M059J (cell line): ENCODE measurements at places on chromosomes 1 and 21. TPM values are rescaled to one million over a fixed set of nuclear protein-coding genes. Genes with fewer than 3 reads are reported as not detected.

TMEM240 gene
- 0.15 TPM in 1 of 2 replicates, not detected in the other for total RNA-seq

CACNA1S gene
- total RNA-seq = not detected in 2 replicates

SGIP1 gene
- total RNA-seq = 3.9 and 5.8 TPM in 2 replicates

MROH9 gene
- total RNA-seq = not detected in 2 replicates

A3GALT2 gene
- not detected in 2 replicates for total RNA-seq

NR5A2 gene
- total RNA-seq = 0.10 and 0.47 TPM in 2 replicates

CAMTA1 gene
- total RNA-seq = 219 and 225 TPM in 2 replicates

ILDR2 gene
- total RNA-seq = 6.9 and 21.5 TPM in 2 replicates

SELENBP1 gene
- total RNA-seq = 2.6 and 4.5 TPM in 2 replicates

UMODL1 gene
- not detected in 2 replicates for total RNA-seq

MUL1 gene
- 38.3 and 48.8 TPM in 2 replicates for total RNA-seq

RAB25 gene
- total RNA-seq = not detected in 2 replicates

FAM167B gene
- 0.20 and 1.4 TPM in 2 replicates for total RNA-seq

C1orf185 gene
- total RNA-seq = not detected in 2 replicates

BEST4 gene
- 0.05 and 0.57 TPM in 2 replicates for total RNA-seq

TNFSF4 gene
- total RNA-seq = 14.6 and 14.7 TPM in 2 replicates

CCNL2 gene
- total RNA-seq = 29.9 and 35.2 TPM in 2 replicates

MSH4 gene
- total RNA-seq = not detected in 2 replicates

IFI44L gene
- 500 and 556 TPM in 2 replicates for total RNA-seq

SELL gene
- 0.15 TPM in 1 of 2 replicates, not detected in the other for total RNA-seq

SETD4 gene
- 16.7 and 20.1 TPM in 2 replicates for total RNA-seq

TAL1 gene
- total RNA-seq = not detected in 2 replicates

KRTAP10-6 gene
- not detected in 2 replicates for total RNA-seq

OR2L8 gene
- not detected in 2 replicates for total RNA-seq

SPRR3 gene
- total RNA-seq = not detected in 2 replicates

TTC24 gene
- not detected in 2 replicates for total RNA-seq

PPOX gene
- total RNA-seq = 6.2 and 7.2 TPM in 2 replicates
